RPMI7951 (cell line): ENCODE measurements at places on chromosomes 1 and 21. TPM values are rescaled to one million over a fixed set of nuclear protein-coding genes. Genes with fewer than 3 reads are reported as not detected.

PTCH2 gene
- total RNA-seq, result under 0.01 and 0.12 TPM in 2 replicates

AADACL3 gene
- not detected in 2 replicates for total RNA-seq

SWT1 gene
- 3.4 and 4.7 TPM in 2 replicates for total RNA-seq

HCRTR1 gene
- total RNA-seq, result not detected in 2 replicates

AKR1A1 gene
- 79.2 and 82.5 TPM in 2 replicates for total RNA-seq

AGT gene
- total RNA-seq, result not detected in 2 replicates

DLGAP3 gene
- total RNA-seq, result under 0.01 TPM in 1 of 2 replicates, not detected in the other

ZNF644 gene
- total RNA-seq, result 53.1 and 59.8 TPM in 2 replicates

AGBL4 gene
- not detected in 2 replicates for total RNA-seq

KIF2C gene
- total RNA-seq, result 127 and 130 TPM in 2 replicates

DNA sequence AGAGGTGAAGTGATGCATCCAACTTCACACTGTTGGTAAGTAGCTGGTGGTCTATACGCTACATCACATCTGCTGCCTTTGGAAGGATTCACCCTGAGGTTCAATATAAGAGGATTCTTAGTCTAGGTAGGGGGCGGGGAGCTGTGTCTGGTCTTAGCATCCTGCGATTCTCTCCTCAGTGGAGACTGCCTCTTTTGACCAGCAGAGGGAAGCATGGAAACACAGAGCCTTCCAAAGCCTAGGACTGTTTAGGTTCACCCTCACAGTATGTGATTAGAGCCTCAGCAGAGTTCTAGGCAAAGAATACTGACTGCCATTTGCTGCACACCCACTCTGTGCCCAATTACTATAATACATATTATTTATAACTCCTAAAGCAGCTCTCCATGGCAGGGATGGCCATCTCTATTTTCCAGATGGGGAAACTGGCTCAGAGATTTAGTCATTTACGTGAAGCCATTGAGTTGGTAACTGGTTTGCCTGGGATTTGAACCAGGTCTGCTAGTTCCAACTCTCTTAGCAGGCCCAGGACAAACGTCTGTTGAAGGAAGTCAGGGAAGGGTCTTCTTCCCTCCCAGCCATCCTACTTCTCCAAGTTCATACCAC lies 28.9 kb upstream of the EFCAB14 start:
- peak; percentile 51 for DNase-seq

GRCh38 chr1:72917920-72918319 lies 635.6 kb upstream of the NEGR1 start:
- no peak for DNase-seq

GRCh38 chr1:58726581-58726980 lies 26.7 kb upstream of the MYSM1 start:
- DNase-seq, result no peak

- no peak for DNase-seq
Observed at GRCh38 chr21:27448960-27449359, 482.1 kb upstream of the ADAMTS5 start.

- DNase-seq, result no peak
Observed at GRCh38 chr1:3405974-3406867, 48.2 kb upstream of the ARHGEF16 start.

DNA sequence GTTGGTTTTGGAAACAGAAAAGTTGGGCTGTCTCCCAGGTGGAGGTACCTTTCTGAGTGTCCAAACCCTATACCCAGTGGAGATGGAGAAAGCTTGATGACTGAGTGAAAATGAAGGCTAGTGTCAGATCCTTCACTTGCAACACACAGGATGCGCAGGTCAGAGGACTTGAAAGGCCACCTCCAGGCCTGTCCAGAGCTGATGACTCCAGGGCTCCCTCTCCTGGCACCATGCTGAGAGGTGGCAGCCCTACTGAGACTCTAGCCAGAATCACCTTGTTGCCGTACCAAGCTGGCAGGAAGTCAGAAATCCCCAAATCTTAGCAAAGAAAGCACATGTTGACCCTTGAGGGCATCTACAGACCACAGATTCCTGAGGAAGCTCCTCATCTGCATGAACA lies 16.4 kb downstream of the KNCN start:
- no peak for DNase-seq

DNA sequence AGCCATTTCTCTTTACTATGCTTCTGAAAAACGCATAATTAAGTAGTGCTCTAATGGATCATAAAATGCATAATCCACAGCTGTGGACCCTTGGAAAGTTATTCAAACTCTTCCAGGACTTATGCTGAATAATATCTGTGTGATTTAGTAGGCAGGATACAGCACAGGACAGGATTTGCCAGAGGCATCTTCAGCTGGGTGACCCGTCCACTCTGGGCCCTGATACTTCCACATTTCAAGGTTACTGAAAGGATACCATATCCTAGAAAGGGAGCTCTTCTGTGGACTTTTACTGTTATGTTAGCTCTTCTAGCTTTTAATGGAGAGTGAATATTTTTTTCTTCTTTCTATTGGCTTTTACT lies 49.6 kb downstream of the MAP10 start:
- DNase-seq, result peak; percentile 72

DNA sequence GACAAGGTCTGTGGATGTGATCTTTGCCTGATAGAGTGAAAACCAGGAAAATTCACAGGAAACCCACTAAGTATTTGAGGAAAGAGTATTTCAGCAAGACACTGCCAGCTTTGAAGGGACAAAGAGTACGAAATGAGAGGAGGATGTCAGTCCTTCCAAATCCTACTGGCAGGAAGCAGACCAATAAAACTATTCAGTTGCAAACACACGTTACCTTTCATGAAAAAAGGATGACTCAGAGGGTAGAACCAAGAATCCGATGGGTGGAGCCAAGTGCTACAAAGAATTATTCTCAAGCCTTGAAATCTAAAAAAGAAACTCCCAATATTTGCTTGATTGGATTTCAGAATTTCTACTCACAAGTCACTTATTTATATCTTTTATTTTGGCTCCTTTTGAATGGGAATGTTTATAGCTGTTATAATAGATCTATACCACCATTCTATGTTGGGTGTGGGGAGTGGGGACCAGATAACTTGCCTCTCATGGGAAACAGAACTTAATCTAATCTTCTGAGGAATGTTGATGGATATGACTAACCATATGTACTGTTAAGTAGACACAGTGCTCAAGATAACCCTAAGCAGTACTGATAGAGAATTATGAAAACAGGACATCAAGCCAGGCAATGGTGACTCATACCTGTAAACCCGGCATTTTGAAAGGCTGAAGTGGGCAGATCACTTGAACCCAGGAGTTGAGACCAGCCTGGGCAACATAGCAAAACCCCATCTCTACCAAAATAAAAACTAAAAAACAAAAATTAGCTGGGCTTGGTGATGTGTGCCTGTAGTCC lies 19.3 kb upstream of the HEATR1 start:
- DNase-seq, result peak; percentile 31

DNA sequence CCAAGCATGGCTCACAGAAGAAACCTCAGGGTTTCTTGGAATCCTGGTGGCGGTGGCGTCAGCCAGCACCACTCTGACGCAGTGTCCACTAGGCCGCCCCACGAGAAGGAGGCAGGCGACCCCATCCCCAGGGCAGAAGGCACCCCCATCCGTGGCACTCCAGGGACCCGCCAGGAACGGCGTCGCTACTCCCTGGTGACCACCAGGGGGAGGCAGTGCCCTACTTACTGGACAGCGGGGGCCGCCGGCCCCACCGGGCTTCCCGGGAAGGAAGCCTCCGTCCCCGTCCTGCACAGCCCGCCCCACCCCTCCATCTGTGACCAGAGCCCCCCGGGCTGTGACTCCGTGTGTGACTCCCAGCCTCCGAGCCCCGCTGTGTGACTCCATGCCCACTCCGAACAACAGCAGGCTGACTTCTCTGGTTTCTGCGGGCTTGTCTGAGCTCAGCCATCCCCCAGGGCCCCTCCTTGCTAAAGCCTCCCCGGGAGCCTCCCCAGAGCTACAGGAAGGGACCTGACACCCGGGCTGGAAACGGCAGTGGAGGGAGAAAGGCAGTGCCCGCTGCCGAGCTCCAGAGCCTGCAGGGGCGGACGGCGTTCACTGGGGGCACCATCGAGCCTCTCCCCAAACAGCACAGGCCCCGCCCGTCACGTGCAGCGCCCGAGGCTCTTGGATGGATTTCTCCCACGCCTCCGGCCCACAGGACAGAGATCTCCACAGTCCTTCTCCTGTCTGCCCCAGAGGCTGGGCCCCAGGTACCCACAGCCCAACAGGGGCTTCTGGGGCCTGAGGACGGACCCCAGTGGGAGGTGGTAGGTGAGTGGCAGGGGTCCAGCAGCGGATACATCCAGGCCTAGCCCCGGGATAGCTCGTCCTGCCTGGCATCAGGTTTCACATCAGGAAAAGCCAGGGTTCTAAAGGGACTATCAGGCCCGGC lies 21.1 kb downstream of the KIF17 start:
- DNase-seq, result peak; percentile 91

- DNase-seq, result peak; percentile 9
Observed at GRCh38 chr1:244157731-244158438, 106.8 kb downstream of the ZBTB18 start.

GRCh38 chr21:14086553-14086952 lies 124.2 kb downstream of the LIPI start:
- DNase-seq, result no peak

DNA sequence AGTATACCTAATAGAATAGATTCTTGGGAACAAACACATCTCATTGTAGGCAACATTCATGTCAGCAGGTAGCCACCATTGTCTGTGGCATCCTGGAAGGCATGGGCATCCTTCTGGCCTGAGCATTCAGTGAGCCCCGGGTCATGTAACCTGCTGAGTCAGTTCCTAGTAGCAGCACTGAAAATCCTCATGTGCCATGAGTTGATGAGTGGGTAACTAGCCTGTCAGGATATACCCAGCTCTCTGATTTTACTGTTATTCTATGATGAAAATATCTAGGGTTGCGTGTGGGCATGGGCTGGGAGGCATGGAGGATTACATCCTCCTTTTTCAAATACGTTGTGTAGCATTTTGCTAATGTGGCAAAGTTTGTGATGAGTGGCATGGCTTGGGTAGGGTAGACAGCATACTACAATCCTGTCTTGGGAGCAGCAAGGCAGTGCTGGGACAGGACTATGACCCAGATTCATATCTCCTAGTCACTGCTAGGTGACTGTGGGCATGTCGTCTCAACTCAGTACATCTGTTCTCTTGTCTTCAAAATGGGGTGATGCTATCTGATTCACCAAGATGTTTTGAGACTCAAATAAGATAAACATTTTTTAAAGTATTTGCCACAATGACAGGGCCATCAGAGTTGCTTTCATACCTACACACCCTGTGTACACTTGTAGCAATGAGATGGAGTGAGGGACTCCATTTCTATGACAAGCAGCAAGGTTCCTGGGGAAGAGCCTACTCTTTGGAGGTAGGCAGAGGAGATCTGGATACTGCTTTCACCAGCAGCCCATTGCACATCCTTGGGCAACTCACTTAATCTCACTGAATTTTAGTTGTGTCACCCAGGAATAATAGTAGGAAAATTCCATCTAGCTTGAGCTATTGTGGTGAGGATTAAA lies 62.5 kb downstream of the CD58 start:
- peak; percentile 50 for DNase-seq

DNA sequence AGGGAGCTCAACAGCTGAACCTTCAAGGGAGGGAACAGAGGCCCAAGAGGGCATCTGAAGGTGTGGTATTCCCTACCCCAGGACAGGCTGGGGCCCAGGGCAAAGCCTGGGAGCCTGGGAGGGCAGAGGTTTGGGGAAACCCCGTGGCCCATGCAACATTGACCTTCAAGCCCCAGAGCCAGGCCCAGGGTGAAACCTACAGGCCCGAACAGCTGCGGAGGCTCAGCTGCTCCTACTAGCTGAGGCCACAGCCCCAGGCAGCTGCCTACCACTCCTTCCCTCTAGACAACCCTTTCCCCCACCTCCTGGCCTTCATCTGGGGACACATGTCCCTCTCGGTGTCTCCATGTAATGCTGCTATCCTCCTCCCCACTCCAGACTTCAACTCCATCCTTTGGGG lies 3.2 kb downstream of the LAD1 start:
- no peak for DNase-seq

GRCh38 chr21:45638707-45639106 lies 4.8 kb upstream of the PCBP3 start:
- no peak for DNase-seq

GRCh38 chr21:34091032-34091431 lies 17.7 kb downstream of the MRPS6 start:
- no peak for DNase-seq

- peak; percentile 16 for DNase-seq
Observed at GRCh38 chr1:31904339-31905092, 33.7 kb downstream of the PTP4A2 start.

- no peak for DNase-seq
Observed at GRCh38 chr1:151939779-151940178, 30.5 kb upstream of the THEM4 start.

DNA sequence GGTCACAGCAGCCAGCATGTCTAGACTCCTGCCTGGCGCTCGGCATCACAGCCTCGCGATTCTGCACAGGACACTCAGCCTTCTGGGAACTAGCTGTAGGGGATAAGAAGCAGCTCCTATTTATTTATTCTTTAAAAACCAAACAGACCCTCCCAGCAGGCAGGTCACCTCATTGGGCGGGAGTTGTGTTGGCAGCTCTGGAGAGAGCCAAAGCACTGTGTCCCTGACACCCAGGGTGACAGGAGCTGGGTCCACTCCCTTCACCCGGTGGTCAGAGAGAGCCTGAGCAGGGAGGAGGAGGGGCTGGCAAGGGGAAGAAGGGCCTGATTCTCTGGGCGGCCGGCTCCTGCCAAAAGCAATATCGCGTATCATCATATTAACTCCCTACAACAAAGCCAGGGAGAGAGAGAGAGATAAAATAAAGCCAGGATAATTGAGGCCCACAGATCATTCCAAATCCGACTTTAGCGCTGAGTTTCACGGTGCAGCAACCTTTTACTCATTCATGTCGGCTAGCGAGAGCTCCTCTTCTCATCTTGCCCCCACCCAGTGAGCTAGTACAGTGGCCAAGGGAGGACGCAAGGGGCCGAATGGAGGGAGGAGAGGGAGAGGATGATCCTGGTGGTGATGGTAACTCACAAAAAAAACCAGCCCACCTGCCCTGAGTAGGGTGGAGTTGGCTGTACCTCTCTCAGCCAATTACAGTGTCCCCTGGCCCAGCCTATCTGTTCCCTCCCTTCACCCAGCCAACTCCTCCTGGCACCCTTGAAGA lies 79.8 kb upstream of the IFFO2 start:
- DNase-seq, result no peak

DNA sequence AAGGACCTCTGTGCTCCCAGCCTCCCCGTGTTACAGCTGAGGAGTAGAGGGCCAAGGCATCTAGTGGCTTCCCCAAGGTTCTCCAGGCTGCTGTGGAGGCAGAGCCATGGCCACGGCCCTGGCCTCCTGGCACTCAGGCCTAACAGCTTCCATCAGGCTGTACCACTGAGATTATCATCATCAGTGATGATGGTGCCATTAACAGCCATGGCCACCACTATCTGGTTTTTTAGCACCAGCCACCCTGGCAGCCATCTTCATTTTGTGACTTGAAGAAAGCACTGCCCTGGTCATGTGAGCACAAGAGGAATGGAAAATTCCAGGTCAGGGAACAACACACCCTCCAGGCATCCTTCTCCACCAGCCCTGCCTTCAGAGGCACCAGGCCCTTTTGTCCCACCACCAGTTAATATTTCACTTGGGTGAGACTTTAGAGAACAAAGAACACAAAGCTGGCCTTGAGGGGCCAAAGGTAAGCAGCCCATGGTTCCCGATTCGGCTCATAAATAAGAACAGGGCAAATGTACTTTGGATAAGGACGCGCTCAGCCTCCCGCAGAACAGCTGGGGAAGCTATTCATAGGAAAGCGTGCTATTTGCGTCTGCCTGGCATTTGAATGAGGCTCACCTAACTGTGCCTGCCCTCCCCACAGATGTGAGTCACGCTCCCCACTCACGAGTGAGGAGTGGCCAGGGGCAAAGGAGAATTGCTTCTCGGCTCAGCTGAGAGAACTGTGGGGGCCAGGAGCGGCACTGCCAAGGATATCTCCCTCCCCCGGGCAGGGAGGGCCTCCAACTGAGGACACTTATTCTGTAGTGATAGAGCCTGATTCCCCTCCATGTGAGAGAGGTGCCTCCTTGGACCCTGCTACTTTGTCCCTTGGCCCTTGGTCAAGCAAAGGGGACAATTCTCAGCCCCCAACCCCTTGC lies 95.6 kb downstream of the CD58 start:
- DNase-seq, result no peak
